ENCODE measurements at places on chromosomes 3 and 15. TPM values are rescaled to one million over a fixed set of nuclear protein-coding genes. Genes with fewer than 3 reads are reported as not detected.

GRCh38 chr3:8519156-8519555 is 17.5 kb downstream of the LMCD1 start:
- no peak for DNase-seq

DNA sequence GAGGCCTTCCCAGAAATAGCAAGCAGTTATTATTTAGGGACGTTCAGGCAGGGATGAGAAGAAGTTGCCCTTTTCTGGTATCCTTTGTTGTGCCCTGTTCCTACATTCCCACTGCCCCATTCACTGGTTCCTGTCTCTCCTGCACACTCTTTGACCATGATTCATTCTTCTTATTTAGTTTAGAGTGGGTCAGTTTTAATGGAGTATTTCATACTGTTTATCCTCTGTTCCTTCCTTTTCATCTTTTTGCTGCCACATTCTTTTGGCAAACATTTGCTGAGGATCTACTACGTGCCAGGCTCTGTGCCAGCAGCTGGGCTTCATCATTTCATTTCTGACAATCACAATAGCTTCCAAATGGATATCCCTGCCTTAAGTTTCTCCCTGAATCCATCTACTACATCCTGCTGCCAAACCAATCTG is 11.8 kb upstream of the EID1 start:
- DNase-seq, result peak; percentile 24

- DNase-seq, result peak; percentile 100
Observed at GRCh38 chr3:61894988-61895935, 333.9 kb downstream of the PTPRG start.

DNA sequence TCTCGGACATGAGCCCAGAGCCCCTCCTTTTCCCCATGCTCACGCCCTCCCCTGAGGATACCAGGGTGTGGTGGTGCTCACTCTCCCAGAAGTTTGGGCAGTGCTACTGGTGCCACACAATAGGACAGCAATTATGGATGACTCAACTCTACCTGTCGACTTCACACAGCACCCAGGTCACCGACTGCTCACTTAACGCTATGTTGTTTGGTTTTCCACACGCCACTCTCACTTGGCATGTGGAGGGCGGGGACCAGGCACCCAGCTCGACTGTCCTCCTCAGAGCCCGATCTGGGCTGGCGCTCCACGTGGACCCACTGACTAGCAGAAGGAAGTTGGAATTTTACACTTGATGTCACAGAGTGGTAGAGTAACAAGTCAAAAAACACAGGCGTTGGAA is 30.9 kb downstream of the STIMATE start:
- no peak for DNase-seq

DNA sequence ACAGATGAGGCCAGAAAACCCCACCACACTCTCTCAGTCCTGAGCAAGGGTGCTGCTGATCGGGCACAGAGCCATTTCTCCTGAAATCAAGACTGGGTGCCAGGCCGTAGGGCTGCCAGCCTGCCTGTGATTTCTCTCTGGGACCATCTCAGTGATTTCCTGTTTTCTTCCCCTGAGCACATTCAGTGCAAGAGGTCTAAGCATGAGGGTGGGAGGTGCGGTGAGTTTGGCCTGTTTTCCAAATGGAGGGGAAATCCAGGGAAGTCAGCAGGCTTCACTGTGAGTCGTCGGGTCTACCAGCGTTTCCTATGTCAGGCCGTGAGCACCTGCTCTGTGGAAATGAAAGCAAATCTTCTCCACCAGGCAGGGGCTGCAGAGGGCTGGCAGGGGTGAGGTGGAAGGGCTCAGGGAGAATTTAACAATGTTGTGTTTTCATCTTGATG is 82.3 kb downstream of the ST6GAL1 start:
- peak; percentile 70 for DNase-seq

DNA sequence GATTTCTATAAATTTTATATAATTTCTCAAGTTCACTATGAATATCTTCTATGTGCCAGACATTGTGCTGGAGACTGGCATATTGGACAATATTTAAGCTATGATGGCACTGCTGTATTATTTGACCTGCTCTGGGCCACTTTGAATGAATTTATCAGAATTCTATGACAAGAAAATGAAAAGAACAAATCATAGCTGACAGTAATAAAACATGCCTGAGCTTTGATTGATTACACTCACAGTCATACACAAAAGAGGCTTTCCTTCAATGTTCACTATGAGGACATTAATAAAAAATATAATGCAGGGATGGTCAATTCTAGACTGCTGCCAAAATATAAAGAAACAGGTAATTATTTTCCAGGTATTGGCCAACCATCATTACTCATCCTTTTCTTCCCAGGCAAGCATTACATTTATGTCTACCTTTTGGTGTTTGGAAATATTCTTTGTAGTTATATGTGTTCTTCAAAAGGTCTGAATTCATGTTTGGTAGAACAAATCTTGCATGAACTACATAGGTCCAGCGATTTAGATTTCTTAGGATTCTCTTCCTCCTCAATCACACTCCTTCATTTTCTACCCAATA is 81.0 kb upstream of the ALCAM start:
- no peak for DNase-seq

GRCh38 chr15:68195336-68196112 is 9.6 kb downstream of the CALML4 start:
- no peak for DNase-seq

DNA sequence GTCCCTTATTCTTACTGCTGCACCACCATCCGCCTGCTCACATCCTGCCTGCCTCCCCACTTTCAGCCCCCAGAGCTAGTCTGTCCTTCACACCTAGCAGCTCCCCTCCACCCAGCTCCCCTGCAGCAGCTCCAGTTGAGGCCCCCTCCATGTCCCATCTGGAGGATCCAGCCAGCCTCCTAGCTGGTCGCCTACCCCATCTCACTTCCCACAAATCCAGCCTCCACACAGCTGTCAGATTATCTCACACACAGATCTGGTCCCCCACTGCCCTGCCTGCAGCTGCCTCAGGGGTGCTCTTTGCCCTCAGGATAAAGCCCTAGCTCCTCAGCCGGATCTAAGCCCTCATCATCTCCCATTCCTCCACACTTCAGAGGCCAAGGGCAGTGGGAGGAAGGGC is 8.8 kb upstream of the SEMA7A start:
- no peak for DNase-seq

GRCh38 chr3:33315826-33316225 is 38.6 kb downstream of the FBXL2 start:
- DNase-seq, result peak; percentile 84

GRCh38 chr3:160746976-160747375 is 9.1 kb upstream of the PPM1L start:
- DNase-seq, result no peak

GRCh38 chr15:84702961-84703482 is 12.9 kb downstream of the SEC11A start:
- DNase-seq, result peak; percentile 45

DNA sequence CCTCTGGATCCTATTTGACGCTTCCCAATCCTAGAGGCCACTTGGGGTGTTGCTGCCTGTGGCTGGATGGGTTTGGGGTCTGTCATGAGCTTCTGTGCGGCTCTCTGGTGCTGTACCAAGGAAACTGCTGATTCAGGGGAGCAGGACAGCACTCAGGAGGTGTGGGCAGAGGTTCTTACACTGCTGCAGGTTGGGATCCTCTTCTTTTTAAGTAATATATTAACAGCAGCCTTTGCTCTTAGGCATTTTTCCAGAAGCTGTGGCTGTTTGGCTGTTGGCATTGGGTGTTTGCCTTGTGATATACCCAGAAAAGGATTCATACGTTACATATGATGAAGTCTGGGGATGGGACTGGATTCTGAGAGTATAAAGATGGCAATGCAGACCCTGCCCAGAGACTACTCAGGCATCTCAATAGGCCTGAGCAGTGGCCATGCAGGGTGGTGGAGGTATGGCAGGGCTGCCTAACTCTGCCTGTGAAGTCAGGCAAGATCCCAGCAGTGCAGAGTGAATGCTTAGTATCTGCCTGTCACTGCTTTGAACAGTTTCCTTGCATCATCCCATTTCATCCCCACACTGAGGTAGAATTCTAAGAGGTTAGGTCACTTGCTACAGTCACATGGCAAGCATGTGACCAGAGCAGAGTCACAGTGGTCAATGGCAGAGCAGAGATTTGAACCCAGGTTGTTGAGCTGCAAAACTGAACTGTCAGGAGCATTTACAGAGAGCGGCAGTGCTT is 3.9 kb downstream of the ABHD6 start:
- DNase-seq, result peak; percentile 27

DNA sequence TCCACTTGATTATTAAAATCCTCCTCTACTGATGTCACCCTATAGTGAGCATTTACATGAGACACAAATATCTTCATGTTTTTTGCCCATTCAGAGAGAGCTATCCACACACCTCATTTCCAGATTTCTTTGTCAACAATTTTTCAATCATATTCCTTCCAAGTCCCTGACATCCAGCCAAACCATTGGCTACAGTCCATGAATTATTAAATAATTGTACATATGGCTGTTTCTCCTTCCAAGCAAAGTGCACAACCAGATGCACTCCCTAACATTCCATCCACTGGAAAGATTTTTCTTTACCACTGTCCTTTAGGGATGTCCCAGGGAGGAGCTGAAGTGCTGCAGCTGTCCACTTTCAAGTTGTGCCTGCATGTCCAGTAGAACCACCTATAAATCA is 328.0 kb upstream of the MDFIC2 start:
- no peak for DNase-seq

DNA sequence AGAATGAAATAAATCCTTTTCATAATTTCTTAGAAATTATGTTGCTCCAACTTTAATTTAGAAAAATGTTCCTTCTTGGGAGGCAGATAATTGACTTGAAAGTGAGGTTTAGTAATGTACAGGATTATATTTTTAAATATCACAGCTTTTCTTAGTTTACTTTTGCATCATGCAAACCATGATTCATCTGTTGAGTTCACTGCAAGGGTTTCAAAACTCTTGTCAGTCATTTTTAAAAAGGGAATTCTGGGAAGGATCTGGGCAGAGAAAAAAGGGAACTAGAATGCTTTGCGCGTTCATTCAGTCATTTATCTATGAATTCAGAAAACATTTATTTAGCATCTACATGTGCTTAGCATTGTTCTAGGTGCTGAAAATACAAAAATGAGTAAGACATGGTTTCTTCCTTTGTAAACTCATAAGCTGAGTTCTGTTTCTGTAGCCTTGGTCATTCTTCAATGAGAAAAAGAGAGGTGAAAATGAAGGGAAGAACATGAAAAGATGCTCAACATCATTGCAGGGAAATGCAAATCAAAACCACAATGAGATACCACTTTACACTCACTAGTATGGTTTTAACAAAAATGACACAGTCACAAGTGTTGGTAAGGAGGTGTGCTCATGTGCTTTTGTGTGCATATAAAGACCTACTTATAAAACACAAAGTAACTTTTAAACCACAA is 209.1 kb downstream of the NR1D2 start:
- DNase-seq, result no peak

- peak; percentile 7 for DNase-seq
Observed at GRCh38 chr3:154121701-154122551, 736 bp downstream of the ARHGEF26 start.

DNA sequence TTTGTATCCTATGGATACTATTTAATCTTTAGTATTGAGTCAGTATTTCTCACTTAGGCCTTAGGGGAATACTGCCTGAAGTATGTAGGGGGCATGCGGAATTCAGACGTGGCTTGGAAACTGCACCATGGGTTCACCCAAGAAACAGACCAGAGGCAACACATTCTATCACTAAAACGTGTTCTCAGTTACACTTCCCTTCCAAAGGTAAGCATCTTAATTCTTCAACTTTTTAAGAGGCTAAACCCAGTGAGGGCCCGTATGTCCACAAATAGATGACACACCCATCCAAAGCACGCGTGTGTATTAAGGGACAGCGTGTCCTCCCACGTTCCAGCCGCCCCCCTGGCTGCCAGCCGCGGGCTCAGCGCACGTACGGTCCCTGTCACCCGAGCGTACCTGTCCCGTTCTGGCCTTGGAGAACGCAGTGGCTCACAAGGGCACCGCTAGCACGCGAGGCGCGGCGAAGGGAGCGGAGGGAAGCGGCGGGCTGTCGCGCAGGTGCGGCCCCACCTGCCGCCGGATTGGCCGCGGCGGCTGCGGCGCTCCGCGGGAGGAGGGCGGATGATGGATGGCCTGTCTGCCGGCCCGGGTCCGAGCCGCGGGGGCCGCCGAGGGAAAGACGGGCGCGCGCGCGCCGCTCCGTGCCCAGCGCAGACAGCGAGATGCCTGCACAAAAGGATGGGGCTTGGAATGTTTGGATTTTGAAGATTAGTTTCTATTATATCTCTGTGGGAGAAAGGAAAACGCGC is 1003.9 kb upstream of the NR2F2 start:
- no peak for DNase-seq

DNA sequence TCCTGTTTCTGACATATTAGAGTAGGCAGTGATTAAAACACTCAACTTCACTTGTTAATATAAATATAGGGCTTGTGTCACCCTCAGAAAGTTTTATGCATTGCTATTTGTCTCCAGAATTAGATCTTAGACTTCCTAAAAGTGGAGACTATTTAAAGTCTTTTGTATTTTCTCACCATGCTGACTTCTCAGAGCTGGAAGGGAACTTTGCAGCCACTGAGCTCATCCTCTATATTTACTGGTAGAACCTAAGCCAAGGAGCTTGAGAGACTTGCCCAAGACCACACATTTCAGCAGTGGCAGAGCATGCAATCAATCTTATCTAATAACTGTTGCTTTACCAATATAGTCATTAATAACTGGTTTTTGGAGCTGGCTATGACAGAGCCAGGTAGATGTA is 53.2 kb downstream of the STAC start:
- DNase-seq, result no peak

DNA sequence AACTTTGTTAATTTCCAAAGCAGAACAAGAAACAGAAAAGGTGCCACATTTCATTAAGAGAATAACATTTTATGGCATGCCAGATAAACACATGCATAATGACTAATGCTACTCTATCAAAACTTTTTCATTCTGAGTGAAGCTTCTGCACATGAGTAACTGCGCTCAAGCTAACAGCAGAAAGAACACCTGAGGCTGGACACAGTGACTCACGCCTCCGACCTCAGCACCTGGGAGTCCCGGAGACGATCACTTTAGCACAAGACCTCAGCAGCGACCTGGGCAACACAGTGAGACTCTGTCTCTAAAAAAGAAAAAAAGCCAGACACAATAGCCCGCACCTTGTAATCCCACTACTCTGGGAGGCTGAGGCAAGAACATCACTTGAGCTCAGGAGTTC is 70.6 kb downstream of the ACAP2 start:
- peak; percentile 42 for DNase-seq

- no peak for DNase-seq
Observed at GRCh38 chr15:66936109-66936860, 129.1 kb upstream of the SMAD3 start.

Gene SPINT1
- 144 TPM for total RNA-seq

Gene CLDN1
- 218 TPM for total RNA-seq

Gene SERPINI1
- 4.8 TPM for total RNA-seq

Gene MOBP
- total RNA-seq, result not detected

Gene FES
- 7.1 TPM for total RNA-seq

Gene CHST2
- 2.9 TPM for total RNA-seq

Gene HRH1
- total RNA-seq, result 80.7 TPM

Gene OR5K2
- total RNA-seq, result not detected

All from renal cortical epithelial cell (primary cell).